ENCODE measurements at places on chromosomes 11 and 22. TPM values are rescaled to one million over a fixed set of nuclear protein-coding genes. Genes with fewer than 3 reads are reported as not detected.
A peak's percentile ranks its signal among the peaks of the same experiment; 100 is the strongest.

- DNase-seq, result no peak
These were observed 165.0 kb downstream of the GRIA4 start for GRCh38 chr11:105774899-105775298.

GRCh38 chr11:74639533-74639932 lies 47.2 kb downstream of the POLD3 start:
- DNase-seq, result no peak

GRCh38 chr11:12506404-12506921 lies 129.1 kb downstream of the PARVA start:
- DNase-seq, result no peak

- no peak for DNase-seq
These were observed 389.5 kb upstream of the B3GAT1 start for GRCh38 chr11:134801570-134801969.

- DNase-seq, result no peak
These were observed 380.0 kb upstream of the CCDC90B start for GRCh38 chr11:83666149-83666548.

DNA sequence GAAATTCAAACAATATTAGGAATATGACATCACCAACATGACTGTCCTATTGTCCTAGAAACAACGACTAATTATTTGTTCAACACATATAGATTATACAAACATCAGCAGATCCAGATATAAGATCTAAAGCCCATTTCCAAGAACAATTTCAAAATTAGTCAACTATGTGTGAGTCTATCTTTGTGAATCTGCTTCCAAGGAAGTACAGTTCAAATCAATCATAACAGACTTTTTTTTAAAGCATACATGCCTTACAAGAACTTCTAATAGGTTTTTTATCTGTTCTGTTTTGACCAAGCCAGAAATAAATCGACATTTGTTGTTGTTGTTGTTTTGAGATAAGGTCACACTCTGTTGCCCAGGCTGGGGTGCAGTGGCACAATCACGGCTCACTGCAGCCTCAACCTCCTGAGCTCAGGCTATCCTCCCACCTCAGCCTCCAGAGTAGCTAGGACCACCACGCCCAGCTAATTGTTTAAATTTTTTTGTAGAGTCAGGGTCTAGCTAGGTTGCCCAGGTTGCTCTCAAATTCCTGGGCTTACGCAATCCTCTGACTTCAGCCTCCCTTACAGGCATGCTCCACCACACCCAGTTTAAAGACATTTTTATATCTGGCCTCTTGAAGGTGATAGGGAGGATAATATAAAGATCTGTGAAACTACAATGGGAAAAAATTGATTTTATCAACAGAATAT lies 54.8 kb downstream of the DENND5A start:
- DNase-seq, result no peak

GRCh38 chr11:12674571-12674935 lies 332 bp downstream of the TEAD1 start:
- DNase-seq, result no peak

- DNase-seq, result no peak
These were observed 12.3 kb upstream of the ARL14EP start for GRCh38 chr11:30310623-30311022.

- DNase-seq, result no peak
These were observed 22.0 kb upstream of the CAT start for GRCh38 chr11:34416766-34417165.

- no peak for DNase-seq
These were observed 57.2 kb downstream of the NAV2 start for GRCh38 chr11:19769820-19770219.

DNA sequence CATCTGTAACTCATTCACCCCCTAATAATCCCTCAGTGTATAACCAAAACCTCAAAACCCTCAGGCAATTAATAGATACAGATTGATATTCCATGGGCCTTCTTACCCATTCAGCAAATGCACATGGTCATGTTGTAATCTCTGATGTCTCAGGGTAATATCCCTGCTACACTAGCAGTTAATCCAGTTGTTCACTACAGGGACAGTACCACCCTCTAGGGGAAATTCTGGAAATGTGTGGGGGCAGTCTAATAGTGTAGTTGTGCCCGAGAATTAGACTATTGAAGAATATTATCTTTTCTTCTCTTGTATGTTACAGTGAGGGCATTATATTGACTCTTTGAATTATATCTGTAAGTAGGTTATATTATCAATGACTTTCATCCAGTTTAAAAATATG lies 175.4 kb downstream of the CWF19L2 start:
- no peak for DNase-seq

- DNase-seq, result no peak
These were observed 4.2 kb upstream of the MDK start for GRCh38 chr11:46377290-46377689.

DNA sequence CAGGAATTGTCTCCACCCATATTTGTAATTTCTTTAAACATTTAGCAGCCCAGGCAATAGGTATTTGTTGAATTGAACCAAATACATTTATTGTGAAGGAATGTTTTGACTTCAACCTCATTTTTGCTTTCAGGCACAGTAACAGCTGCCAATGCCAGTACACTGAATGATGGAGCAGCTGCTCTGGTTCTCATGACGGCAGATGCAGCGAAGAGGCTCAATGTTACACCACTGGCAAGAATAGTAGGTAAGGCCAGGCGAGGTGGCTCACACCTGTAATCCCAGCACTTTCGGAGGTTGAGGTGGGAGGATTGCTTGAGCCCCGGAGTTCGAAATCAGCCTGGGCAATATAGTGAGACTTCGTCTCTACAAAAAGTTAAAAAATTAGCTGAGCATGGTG lies 20.9 kb downstream of the ACAT1 start:
- DNase-seq, result no peak

DNA sequence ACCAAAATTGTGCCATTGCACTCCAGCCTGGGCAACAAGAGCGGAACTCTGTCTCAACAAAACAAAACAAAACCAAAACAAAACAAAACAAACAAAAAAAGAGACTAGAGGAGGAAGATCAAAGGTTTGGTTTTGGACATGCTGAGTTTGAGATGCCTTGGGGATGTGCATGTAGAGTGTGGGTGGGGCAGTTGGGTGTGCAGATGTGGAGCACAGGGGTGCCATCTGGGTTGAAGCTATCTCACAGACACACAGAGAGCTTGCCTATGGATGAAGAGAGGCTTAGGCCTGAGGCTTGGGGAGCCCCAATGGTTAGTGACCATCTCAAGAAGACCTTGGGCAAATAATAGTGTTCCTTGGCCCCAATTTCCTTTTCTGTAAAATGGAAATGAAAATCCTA lies 45.8 kb upstream of the EIF3D start:
- DNase-seq, result no peak

GRCh38 chr11:77406396-77406795 lies 67.5 kb downstream of the PAK1 start:
- no peak for DNase-seq

GRCh38 chr11:35237860-35238715 lies 99.1 kb downstream of the CD44 start:
- peak; percentile 57 for DNase-seq

- no peak for DNase-seq
These were observed 68.1 kb downstream of the PPP6R3 start for GRCh38 chr11:68528630-68529029.

GRCh38 chr11:12472401-12473005 lies 95.1 kb downstream of the PARVA start:
- DNase-seq, result no peak

DNA sequence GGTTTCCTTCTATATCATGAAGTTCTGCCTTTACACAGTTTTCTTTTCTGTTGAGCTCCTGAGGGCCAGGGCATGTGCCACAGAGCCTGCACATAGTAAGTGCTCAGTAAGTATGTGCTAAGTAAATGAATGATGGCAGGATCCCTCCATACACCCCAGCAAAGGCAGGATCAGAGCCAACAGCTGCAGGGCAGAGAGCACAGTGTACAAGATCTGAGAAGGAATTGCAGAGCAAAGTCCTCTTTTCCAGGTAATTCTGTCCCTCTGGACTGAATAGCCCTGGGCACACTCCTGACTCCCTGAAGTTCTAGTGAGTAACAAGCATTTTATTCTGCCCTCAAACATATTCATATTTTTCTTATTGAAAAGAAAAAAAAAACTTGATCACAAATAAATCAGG lies 117.7 kb downstream of the GALNT18 start:
- no peak for DNase-seq

GRCh38 chr11:47573321-47573720 lies 5.4 kb downstream of the KBTBD4 start:
- no peak for DNase-seq

DNA sequence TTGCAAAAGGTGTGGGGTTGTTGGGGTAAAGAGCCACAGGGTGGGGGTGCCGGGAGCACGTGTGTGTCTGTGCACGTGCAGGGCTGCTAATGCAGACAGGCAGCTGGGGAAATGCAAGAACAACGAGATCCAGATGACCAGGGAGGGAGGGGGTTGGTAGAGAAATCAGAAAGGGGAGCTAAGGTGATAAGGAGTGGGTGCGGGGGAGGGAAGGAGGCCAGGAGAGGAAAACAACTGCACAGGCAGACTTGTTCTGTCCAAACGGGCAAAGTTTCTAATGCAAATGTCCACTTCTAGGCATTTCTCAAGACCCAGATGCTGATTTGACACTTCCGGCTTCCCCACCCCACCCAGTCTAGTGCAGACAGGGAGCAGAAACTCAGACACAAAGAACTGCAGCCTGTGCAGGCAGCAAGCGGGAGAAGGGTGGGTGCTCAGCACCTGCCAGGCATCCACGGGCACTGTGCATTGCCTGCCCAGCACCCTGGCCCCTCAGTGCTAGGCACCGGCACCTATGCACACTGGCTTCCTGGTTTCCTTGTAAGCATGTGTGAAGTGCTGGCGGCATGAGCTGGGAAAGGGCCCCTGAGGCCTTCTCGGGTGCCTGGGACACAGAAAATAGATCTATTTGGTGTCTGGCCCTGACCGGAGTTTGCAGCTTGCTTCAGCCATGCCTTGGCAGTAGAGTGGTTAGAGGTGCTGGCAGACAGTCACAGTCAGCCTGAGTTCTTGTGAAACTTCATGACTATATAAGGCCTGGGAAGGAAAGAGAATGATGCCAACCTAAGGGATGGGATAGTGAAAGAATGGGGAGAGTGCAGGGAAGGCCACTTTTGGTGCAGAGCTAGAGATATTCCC lies 220.1 kb upstream of the SORL1-AS1 start:
- DNase-seq, result no peak

DNA sequence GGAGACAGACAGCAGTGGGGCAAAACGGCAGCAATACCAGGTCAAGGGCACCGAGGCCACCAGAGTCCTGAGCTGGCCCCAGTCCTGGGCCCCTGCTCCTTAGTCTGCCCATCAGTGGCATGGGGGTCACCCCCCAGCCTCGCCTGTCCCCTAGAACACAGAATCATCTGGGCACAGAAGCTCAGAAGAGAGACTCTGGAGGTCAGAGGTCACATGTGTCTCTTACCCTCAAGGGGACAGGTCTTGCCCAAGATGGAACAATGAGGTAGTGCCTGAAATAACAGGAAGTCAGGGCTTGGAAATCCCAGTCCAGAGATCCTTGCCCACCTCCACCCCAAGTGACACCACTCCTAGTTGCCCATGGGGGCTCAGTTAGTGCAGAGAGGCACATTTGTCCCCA lies 20.6 kb downstream of the PDE2A start:
- DNase-seq, result no peak

DNA sequence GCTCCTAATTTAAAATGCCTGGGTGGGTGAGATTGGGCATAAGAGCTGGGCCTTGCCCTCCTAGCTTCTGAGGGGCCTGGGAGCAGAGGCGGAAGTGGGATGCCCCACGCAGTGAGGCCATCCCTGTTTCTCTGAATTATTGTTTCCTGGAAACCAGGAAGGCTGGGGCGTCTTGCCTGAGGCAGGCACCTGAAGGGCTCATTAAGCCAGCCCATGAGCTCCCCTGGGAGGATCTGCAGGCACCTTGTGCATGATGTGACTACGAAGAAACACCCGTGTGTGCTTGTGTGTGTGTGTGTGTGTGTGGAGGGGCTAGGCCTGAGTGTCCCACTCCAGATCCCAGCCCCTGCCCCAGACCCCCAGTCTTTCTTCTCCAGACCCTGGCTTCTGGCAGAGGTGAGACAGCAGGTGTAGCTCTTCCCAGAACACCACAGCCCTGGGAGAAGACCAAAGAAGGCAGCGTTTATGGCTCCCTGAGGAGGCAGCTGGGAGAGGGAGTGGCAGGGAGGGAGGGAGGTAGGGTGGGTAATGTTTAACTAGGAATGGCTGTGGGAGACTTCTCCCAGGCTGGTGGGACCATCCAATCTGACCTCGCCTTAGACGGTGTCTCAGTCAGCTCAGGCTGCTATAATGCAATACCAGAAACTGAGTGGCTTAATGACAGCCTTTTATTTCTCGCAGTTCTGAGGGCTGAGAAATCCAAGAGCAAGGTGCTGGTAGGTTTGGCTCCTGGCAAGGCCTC lies 2.1 kb upstream of the BATF2 start:
- DNase-seq, result no peak

DNA sequence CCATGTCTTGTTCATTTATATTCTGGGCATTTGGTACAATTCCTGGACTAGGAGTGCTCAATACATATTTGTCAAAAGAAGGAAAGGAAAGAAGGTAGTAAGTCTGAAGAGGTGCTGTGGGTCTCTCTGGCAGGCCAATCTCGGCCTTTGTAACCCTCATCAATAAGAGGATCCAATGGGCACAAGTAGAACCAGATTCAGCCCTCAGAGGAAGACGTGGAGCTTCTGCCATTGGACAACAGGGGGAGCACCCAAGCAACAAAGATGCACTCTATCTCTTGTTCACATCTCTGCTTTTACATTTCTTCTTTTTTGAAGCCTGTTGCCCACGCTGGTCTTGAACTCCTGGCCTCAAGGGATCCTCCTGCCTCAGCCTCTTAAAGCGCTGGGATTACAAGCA lies 2.2 kb upstream of the VPS11 start:
- DNase-seq, result no peak

The YPEL1 gene
- total RNA-seq, result 11.5 TPM

The NUP160 gene
- 30.2 TPM for total RNA-seq

The OVOL1 gene
- not detected for total RNA-seq

The SVIP gene
- 17.9 TPM for total RNA-seq

The CDC45 gene
- 6.2 TPM for total RNA-seq

The ZFTA gene
- 41.1 TPM for total RNA-seq

The RTN4RL2 gene
- 0.62 TPM for total RNA-seq

The ZC3H7B gene
- total RNA-seq, result 69.2 TPM
